GM23248 (cell line): ENCODE measurements at places on chromosomes 7 and 10.
A peak's percentile ranks its signal among the peaks of the same experiment; 100 is the strongest.

DNA sequence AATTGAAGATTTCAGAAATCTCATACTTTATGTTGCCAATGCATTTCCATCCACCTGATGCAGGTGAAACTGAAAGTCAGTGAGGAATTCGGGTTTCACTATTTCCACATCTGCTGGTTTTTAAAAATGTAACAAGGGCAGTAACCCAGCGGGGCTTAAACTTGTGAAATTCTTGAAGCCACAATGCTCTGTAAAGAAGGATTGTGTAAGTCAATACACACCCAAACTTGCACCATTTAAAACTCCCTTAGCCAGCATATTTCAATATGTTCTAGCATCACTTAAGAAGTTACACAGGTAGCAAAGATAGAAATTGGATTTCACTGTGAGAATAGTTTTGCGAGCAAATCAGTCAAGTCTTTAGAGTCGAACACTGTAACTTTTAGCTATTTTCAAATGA is 386.1 kb downstream of the PLXDC2 start:
- no peak overlapping the region for H3K4me3 ChIP-seq
- no peaks in the 10 kb centered on the region for H3K4me1 ChIP-seq
- H3K27me3 ChIP-seq: no peaks in the 10 kb centered on the region

GRCh38 chr7:89887489-89887888 is 266.8 kb upstream of the STEAP1 start:
- H3K4me1 ChIP-seq: no peaks in the 10 kb centered on the region
- DNase-seq: peak; percentile 16
- H3K27ac ChIP-seq: no peak overlapping the region
- H3K4me3 ChIP-seq: no peak overlapping the region

- DNase-seq: no peak
- H3K27ac ChIP-seq: no peak overlapping the region
- H3K27me3 ChIP-seq: peaks cover 5% of the 10 kb centered on the region; the same call in 1 of the 2 replicates
- no peaks in the 10 kb centered on the region for H3K4me1 ChIP-seq
- H3K4me3 ChIP-seq: no peak overlapping the region
- H3K36me3 ChIP-seq: no peaks in the 10 kb centered on the region
Measured at GRCh38 chr10:44422570-44423101, 37.7 kb upstream of the CXCL12 start.

- H3K4me3 ChIP-seq: no peak overlapping the region
- no peak overlapping the region; the same call in 1 of the 2 replicates for H3K27ac ChIP-seq
Measured at GRCh38 chr7:99393355-99394187, 14.8 kb downstream of the PDAP1 start.

- H3K4me1 ChIP-seq: peaks cover 53% of the 10 kb centered on the region
- H3K36me3 ChIP-seq: peaks cover 28% of the 10 kb centered on the region
- no peaks in the 10 kb centered on the region for H3K27me3 ChIP-seq
- H3K27ac ChIP-seq: peak overlapping the region; percentile 99
Measured at GRCh38 chr10:33272635-33273034, 61.8 kb downstream of the NRP1 start.

- peak; percentile 69 for DNase-seq
- H3K4me3 ChIP-seq: peak overlapping the region; percentile 88
- peaks cover 15% of the 10 kb centered on the region for H3K4me1 ChIP-seq
- H3K36me3 ChIP-seq: peaks cover 21% of the 10 kb centered on the region; the same call in 1 of the 2 replicates
Measured at GRCh38 chr7:44201813-44202212, 1.0 kb downstream of the YKT6 start.

- no peaks in the 10 kb centered on the region for H3K36me3 ChIP-seq
- peak overlapping the region; percentile 99 for H3K4me3 ChIP-seq
- DNase-seq: peak; percentile 95
- H3K4me1 ChIP-seq: peaks cover 8% of the 10 kb centered on the region; the same call in 1 of the 2 replicates
- peak overlapping the region; percentile 99 for H3K27ac ChIP-seq
Measured at GRCh38 chr10:119079599-119080520, 757 bp downstream of the EIF3A start.

DNA sequence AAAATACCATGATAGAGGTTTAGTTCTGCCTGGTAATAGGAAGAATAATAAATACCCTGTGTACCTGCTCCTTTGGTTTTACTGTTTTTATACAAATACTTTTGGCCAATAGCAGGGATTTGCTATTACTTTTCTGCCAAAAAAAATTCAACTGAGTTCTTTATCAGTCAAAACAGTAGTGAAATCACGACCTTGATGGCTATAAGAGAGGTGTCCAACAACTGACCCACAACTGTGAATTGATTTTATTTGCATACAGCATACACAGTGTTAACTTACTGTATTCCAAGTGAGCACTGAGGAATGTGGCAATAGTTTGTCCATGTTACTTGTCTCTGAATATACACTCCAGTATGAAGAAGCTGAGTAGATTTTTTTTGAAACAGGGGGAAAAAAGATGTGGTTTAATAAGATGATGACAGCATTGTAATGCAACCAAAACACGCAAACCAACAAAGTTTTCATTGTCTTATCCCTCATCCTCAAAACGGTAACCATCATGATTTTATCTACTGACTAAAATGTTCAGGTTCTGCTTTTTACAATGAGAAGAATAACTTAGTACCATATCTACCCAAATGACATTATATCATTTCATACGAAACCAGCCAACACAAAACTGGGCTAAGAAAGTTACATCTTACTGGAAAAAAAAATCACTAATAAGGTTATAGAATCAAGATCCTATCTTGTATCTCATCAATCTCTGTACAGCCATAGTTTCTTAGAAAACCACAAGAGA is 63.3 kb downstream of the GSAP start:
- no peak overlapping the region for H3K4me3 ChIP-seq
- H3K27me3 ChIP-seq: no peaks in the 10 kb centered on the region
- no peak overlapping the region for H3K27ac ChIP-seq
- no peaks in the 10 kb centered on the region for H3K36me3 ChIP-seq
- H3K4me1 ChIP-seq: peaks cover 5% of the 10 kb centered on the region; the same call in 1 of the 2 replicates

- H3K36me3 ChIP-seq: no peaks in the 10 kb centered on the region
- H3K27me3 ChIP-seq: no peaks in the 10 kb centered on the region
- no peaks in the 10 kb centered on the region for H3K4me1 ChIP-seq
Measured at GRCh38 chr10:92267343-92267742, 23.5 kb downstream of the CPEB3 start.

DNA sequence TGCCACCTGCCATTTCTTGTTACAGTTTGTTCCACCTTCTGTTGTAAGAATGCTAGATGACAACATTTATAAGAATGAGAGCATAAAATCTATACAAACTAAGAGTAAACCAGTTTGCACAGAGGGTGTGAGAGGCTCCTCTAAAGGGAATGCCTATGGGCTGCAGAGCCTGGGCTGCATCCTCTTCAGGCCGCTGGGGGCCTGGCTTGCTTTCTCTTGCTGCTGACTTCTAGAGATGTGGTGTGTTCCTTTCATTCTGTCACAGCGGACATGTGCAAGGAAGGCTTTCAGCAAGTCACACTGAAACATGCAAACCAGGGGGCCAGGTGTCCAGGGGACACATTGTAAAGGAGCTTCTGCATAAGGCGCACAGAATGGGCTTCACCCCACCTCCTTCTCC is 7.1 kb upstream of the ATP6V1F start:
- H3K4me3 ChIP-seq: no peak overlapping the region
- no peaks in the 10 kb centered on the region for H3K27me3 ChIP-seq
- no peak for DNase-seq
- no peaks in the 10 kb centered on the region for H3K4me1 ChIP-seq
- peaks cover 40% of the 10 kb centered on the region; the same call in 1 of the 2 replicates for H3K36me3 ChIP-seq

DNA sequence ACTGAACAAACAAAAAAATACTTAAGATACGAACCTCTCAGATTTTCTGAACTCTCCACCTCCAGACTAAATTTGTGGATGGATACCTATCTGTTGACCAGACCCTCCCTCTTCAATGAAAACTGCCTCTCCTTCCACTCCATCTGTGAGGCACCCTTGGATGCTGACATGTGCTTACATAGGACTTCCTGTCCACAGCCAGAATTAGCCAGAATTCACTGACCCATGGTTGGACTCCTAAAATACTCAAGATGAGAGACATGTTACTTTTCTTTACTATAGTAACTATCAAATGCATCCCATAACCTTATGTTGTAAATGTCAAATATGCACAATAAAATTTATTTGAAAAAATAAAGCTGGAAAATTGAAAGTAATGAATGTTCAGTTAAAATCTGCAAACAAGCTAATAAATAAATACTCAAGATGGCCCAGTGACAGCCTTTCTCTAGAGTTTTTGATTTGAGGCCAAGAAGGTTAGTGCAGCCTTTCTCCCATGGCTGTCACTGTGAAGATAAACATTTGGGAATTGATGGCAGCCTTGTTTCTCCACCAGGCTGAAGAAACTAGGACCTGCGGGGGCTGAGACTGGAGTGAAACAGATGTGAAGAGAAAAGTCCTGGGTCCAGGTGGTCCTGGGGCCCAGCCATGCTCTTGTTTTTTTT is 287.0 kb downstream of the ZEB1 start:
- H3K4me1 ChIP-seq: peaks cover 3% of the 10 kb centered on the region; the same call in 1 of the 2 replicates
- no peak overlapping the region for H3K27ac ChIP-seq
- H3K4me3 ChIP-seq: no peak overlapping the region
- no peaks in the 10 kb centered on the region for H3K27me3 ChIP-seq
- DNase-seq: no peak
- H3K36me3 ChIP-seq: no peaks in the 10 kb centered on the region

DNA sequence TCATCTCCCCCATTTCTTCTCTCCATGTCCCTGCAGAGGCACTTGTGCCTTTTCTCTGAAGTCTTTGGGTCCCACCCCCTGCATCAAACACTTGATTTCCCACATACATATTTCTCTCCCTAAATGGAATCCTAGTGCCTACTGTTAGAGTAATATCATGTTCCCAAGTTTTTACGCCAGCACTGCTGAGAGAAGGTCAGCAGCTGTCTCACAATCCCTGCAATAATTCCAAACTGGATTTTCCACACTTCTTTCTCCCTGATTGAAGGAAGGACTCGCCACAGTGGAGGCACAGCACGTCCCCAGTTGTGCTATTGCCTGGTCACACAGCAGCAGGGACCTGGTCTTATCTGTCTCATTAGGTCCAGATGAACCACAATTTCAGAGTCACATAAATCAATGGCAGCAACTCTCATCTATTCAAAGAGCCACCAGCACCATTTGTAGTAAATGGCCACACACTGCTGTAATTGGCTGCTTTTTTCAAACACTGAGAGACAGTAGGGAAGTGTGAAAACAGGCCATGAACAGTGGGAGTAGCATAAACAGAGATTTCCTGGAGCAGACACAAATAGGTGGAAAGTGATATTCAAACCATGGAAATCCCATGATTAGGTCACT is 605.5 kb downstream of the XPNPEP1 start:
- no peak overlapping the region for H3K4me3 ChIP-seq
- no peak overlapping the region for H3K27ac ChIP-seq
- no peaks in the 10 kb centered on the region for H3K27me3 ChIP-seq
- no peak for DNase-seq
- no peaks in the 10 kb centered on the region for H3K36me3 ChIP-seq

GRCh38 chr7:86969865-86970264 is 89.6 kb downstream of the ELAPOR2 start:
- H3K4me1 ChIP-seq: no peaks in the 10 kb centered on the region
- no peak for DNase-seq
- no peak overlapping the region for H3K4me3 ChIP-seq
- no peak overlapping the region for H3K27ac ChIP-seq
- H3K27me3 ChIP-seq: no peaks in the 10 kb centered on the region
- H3K36me3 ChIP-seq: no peaks in the 10 kb centered on the region

DNA sequence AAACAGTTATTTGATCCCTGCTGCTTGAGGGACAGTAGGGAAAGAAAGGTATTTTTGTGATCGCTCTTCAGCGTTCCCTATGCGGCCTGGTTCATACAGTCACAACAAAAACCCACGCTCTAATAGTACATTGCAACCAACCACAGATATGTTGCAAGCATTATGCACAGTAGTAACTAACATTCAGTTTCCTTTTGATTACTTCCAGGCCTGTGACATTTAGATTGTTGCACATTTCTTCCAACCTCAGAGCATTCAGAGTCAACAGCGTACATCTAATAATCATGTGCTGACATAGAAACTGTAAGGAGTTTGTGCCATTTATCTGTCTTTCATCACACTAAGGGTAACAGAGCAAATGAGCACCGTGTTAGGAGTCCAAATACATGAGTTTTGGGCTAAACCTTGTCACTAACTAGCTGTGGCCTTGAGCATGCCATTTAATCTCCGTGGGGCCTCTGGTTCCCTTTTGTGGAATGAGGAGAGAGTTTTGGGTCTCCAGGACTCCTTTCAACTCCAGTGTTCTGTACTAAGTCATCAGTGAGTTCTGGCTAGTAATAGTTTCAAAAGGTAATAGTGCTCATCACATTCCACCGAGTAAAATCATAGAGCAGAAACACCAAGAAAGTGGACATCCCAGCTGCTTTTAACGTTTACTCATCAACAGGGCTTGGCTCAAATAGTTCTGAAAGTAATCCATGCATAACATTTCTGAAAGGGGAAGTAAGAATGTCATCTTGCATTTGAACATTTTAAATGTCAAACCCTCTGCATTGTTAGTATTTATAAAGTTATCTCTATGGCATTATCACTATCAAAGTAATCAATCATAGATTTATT is 99.0 kb upstream of the FZD1 start:
- peak overlapping the region; percentile 60 for H3K4me3 ChIP-seq
- no peaks in the 10 kb centered on the region for H3K36me3 ChIP-seq
- H3K27ac ChIP-seq: peak overlapping the region; percentile 95

GRCh38 chr10:30433306-30433729 is 666 bp upstream of the MAP3K8 start:
- H3K36me3 ChIP-seq: no peaks in the 10 kb centered on the region
- peak overlapping the region; percentile 84 for H3K4me3 ChIP-seq
- peak; percentile 88 for DNase-seq
- peaks cover 31% of the 10 kb centered on the region for H3K4me1 ChIP-seq
- peak overlapping the region; percentile 91 for H3K27ac ChIP-seq

DNA sequence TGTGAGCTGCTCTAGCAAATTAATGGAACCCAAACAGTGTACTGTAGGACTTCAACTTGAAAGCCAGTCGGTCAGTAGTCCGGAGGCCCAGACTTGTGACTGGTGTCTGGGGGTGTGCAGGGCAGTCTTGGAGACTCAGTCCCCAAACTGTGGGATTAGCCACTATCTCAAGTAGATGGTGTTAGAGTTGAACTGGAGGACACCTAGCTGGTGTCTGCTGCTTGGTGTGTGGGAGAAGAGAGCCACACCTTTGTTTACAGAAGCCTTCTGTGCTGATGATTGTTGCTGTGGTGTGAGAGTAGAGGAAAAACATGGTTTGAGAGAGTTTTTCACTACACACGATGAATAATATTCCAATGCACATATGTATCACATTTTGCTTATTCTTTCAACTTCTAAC is 47.4 kb downstream of the CUL2 start:
- DNase-seq: peak; percentile 11
- H3K4me3 ChIP-seq: no peak overlapping the region
- H3K4me1 ChIP-seq: peaks cover 39% of the 10 kb centered on the region
- peak overlapping the region; percentile 78 for H3K27ac ChIP-seq
- no peaks in the 10 kb centered on the region for H3K27me3 ChIP-seq
- peaks cover 8% of the 10 kb centered on the region for H3K36me3 ChIP-seq

- no peaks in the 10 kb centered on the region for H3K4me1 ChIP-seq
- no peak overlapping the region for H3K27ac ChIP-seq
- H3K27me3 ChIP-seq: no peaks in the 10 kb centered on the region
- H3K4me3 ChIP-seq: no peak overlapping the region
- no peaks in the 10 kb centered on the region for H3K36me3 ChIP-seq
Measured at GRCh38 chr10:74643596-74643975, 182.8 kb upstream of the KAT6B start.

GRCh38 chr7:152959610-152960009 is 200.1 kb downstream of the ACTR3B start:
- H3K27ac ChIP-seq: no peak overlapping the region
- H3K27me3 ChIP-seq: no peaks in the 10 kb centered on the region
- no peak overlapping the region for H3K4me3 ChIP-seq
- no peaks in the 10 kb centered on the region for H3K36me3 ChIP-seq
